A549 treated with ZK216348 at 1 μM for 4 hours (cell line): ENCODE measurements at places on chromosomes 1 and 21. TPM values are rescaled to one million over a fixed set of nuclear protein-coding genes. Genes with fewer than 3 reads are reported as not detected.

Gene NPR1
- 0.46 to 1.5 TPM (median 1.2 TPM) in 5 replicates for total RNA-seq

Gene GPR25
- total RNA-seq: not detected in 5 replicates

Gene MDM4
- total RNA-seq: 2.8 to 7.9 TPM (median 6.0 TPM) in 5 replicates

Gene FCGR1A
- total RNA-seq: not detected in 5 replicates

Gene TRPM2
- total RNA-seq: 4.8 to 9.0 TPM (median 8.0 TPM) in 5 replicates

Gene C1orf115
- 4.9 to 6.8 TPM (median 5.7 TPM) in 5 replicates for total RNA-seq

Gene TMEM52
- total RNA-seq: 0.32 to 1.7 TPM (median 0.82 TPM) in 5 replicates

Gene NEGR1
- total RNA-seq: not detected in 5 replicates

Gene AK2
- 138 to 155 TPM (median 152 TPM) in 5 replicates for total RNA-seq

Gene CHIA
- total RNA-seq: not detected in 5 replicates

Gene SPRR3
- total RNA-seq: not detected in 5 replicates

Gene CYP4Z1
- not detected in 5 replicates for total RNA-seq

Gene PALMD
- 0.11 to 1.1 TPM (median 0.40 TPM) in 5 replicates for total RNA-seq

Gene DISP1
- total RNA-seq: 1.3 to 2.8 TPM (median 1.8 TPM) in 5 replicates

Gene HFM1
- not detected in 5 replicates for total RNA-seq

Gene PCBP3
- 0.89 to 2.4 TPM (median 1.8 TPM) in 5 replicates for total RNA-seq

Gene AK4
- 21.5 to 29.8 TPM (median 27.1 TPM) in 5 replicates for total RNA-seq

Gene FAM43B
- 2.3 to 6.5 TPM (median 4.9 TPM) in 5 replicates for total RNA-seq

Gene CFAP45
- total RNA-seq: 0.32 to 1.1 TPM (median 0.62 TPM) in 5 replicates

Gene RPL22
- 386 to 657 TPM (median 438 TPM) in 5 replicates for total RNA-seq

Gene KRTAP7-1
- not detected in 5 replicates for total RNA-seq

Gene AMY2A
- not detected in 5 replicates for total RNA-seq
